ENCODE measurements at places on chromosomes 2 and 18.

- no peak for DNase-seq
Measured at GRCh38 chr18:49926106-49926745, 112.9 kb upstream of the ACAA2 start.

GRCh38 chr18:59200787-59201186 is 19.2 kb upstream of the GRP start:
- no peak for DNase-seq

DNA sequence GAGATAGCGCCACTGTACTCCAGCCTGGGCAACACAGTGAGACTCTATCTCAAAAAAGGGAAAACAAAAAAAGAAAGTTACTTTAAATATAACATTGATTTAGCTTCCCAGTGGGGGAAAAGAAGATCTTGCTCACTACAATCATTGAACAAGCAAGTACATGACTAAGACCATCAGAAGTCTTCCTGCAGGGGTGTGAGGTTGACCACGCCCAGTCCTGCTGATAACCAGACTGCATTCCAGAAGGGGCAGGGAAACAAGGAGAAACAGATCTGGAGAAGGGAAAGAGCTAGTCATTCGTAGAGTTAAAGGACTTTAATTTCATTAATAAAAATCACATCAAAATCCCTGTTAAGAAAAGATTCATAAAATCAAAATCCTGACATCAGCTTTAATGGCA is 77.5 kb downstream of the EPHA4 start:
- no peak for DNase-seq

DNA sequence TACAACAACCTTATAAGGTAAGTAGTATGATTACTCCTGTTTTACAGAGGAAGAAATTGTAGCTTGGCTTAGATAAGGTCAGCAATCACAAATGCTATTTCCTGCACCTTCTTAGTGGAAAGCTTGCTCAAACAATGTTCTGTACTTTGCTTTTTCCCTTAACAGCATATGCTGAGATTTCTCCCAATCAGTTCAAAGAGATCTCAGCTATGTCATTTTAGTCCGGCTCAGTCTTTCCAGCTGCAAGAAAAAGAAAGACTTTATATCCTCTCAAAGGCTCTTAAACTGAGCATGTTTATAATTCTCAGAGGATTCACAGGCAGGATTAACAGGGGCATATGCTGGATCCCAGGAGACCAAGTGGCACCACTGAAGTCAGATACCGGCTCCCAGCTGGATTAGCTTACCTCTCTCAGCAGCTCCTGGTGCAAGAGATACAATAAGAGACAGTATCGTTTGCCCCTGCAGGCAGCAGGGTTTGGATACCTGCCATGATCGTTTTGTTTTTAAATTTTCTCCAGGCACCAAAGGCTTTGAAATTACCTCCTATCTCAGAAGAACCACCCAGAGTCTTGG is 29.5 kb downstream of the KIAA2012 start:
- DNase-seq, result no peak

- no peak for DNase-seq
Measured at GRCh38 chr2:49219741-49220140, 65.4 kb upstream of the FSHR start.

- no peak for DNase-seq
Measured at GRCh38 chr2:23485261-23485660, 100.3 kb downstream of the KLHL29 start.
